H7 (cell line): ENCODE measurements at places on chromosomes 7 and 10.

DNA sequence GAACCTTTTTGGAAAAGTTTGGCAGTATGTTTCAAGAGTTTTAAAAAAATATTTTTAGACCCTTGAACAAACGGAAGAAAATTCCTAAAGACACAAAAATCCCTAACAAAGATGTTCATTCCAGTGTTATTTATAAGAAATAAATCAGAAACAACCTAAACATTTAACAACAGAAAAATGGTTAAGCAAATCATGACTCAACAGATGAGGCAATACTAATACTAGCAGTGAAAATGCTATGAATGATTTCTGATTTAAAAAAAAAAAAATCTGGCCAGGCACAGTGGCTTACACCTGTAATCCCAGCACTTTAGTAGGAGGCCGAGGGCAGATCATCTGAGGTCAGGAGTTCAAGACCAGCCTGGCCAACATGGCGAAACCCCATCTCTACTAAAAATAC lies 61.0 kb downstream of the ARHGAP12 start:
- no peak for DNase-seq

DNA sequence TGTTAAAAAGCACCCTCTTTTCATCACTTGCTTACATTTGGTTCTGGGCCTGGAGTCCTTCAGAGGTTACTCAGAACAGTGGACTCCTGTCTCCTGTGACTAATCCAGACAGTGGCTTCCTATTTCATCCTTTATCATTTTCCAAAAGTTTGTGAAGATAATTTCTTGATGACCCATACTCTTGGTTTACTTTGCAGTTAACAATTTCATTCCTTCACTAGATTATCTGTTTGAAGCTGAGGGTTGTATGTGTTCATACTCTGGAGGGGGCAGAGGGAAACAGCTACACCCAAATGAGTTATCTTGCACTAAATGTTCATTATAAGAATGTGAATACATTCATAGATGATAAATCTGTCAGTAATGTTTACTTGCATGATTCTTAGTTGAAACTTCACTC lies 124.7 kb downstream of the ZNF248 start:
- no peak for DNase-seq

GRCh38 chr7:42502022-42502421 lies 265.0 kb upstream of the GLI3 start:
- DNase-seq = no peak

DNA sequence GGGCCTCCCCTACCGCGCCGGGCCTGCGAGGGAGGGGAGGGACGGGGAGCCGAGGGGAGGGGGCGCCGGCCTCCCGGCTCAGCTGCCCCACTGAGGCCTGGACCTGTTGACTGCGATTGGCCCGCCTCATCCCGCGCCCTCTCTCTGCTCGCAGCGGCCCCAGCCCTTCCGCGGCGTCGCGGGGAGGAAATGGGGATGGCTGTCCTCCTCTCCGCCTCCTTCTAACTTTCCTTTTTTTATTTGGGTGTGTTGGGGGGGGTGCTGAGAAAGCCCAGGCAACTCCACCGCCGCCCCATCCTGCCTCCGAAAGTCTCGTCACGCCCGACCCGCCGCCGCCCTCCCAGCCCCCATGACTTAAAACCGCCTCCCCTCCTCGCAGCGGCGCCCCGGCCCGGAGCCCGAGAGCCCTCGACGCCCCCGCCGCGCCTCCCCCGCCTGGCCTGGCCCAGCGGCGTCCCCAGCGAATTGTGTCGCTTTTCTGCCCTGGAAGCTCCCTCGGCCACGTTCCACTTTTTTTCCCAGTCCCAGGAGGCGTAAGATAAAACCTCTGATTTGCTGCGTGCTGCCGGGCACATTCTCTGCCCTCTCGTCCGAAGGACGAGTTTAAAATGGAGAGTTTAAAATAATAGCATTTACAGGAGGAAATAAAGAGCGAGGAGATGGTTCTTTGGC lies 842 bp upstream of the SKIDA1 start:
- no peak for DNase-seq

GRCh38 chr10:106911096-106911495 lies 253.4 kb downstream of the SORCS1 start:
- DNase-seq = no peak

- DNase-seq = peak; percentile 55
Measured at GRCh38 chr10:113557903-113558321, 5.1 kb downstream of the HABP2 start.

GRCh38 chr7:44048031-44048795 lies 3.7 kb downstream of the DBNL start:
- no peak for DNase-seq

- DNase-seq = no peak
Measured at GRCh38 chr7:77765906-77766800, 32.1 kb downstream of the TMEM60 start.

DNA sequence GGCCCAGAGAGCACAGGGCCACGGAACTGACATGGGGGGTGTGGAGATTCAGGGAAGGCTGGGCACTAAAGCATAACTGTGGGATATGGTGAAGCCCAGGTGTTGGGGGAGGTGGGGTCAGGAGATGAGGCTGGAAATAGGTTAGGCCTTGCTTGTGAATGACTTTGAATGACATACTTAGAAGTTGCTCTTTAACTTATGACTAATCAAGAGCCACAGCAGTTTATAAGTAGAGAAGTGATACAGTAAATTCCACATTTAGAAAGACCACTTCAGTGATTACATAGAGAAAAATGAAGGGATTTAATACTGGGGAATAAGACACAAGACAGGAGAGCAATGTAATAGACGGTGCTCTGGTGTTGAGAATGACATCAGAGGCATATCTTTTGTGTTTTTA lies 120.8 kb upstream of the SEC61G start:
- DNase-seq = no peak

DNA sequence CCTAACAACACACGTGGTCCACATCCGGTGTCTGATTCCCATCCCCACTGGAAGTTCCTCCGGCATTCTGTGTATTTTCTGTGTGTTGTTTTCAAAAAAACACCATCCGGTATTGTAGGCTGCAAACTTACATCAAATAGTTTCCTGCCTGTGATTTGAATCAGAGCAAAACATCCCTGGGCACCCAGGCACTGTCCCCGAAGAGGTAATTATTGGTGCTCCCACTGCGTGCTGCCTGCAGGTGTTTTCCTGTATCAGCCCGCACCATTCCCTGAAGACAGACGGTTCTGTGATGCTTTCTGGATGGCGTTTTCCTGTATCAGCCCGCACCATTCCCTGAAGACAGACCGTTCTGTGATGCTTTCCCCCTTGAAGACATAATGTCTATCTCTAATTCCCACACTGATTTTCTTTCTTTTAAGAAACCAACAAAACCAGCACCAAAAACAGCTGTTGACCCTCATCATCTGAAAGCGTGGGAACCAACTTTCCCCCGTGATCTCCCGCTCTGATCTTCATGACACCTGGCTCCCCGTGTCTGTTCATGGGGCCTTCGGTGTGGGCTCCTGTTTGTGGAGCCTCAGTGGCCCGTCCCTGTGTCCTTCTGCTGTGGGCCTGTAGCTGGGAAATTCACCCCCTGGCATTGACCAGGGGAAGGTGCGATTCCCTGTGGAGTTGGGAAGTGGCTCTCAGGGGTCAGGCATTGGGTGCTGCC lies 205.3 kb downstream of the ADARB2 start:
- no peak for DNase-seq

- DNase-seq = peak; percentile 70
Measured at GRCh38 chr10:63977329-63977923, 456.2 kb downstream of the REEP3 start.

GRCh38 chr10:99444383-99445045 lies 14.1 kb upstream of the GOT1 start:
- no peak for DNase-seq

DNA sequence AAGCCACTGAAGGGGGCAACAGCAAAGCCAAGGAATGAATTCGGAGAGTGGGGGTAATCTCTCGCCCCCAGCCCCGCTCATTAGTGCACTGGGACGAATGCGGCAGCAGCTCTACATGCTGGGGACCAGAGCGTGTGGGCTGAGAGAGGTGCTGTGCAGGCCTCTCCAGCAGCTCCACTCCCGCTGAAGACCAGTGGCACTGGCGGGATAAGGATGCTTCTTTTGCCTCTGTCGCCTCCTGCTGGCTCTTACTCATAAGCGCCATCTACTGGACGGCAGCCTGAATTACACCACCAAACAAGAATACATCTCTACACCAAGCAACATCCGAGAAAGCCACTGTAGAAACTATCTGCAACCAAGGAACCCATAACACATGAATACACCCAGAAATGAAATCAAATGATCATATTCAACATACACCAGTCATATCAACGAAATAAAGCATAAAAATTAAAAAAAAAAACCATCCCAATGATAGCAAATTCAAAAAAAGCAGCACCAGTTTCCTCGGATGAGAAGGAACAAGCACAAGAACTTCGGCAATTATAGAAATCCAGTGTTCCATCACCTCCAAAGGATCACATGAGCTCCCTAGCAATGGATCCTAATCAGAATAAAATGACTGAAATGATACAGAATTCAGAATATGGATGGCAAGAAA lies 79.0 kb upstream of the TMEM168 start:
- peak; percentile 45 for DNase-seq

GRCh38 chr10:34599026-34599795 lies 215.9 kb downstream of the PARD3 start:
- no peak for DNase-seq

- DNase-seq = peak; percentile 43
Measured at GRCh38 chr10:53786236-53786900, 1013.8 kb upstream of the MBL2 start.

DNA sequence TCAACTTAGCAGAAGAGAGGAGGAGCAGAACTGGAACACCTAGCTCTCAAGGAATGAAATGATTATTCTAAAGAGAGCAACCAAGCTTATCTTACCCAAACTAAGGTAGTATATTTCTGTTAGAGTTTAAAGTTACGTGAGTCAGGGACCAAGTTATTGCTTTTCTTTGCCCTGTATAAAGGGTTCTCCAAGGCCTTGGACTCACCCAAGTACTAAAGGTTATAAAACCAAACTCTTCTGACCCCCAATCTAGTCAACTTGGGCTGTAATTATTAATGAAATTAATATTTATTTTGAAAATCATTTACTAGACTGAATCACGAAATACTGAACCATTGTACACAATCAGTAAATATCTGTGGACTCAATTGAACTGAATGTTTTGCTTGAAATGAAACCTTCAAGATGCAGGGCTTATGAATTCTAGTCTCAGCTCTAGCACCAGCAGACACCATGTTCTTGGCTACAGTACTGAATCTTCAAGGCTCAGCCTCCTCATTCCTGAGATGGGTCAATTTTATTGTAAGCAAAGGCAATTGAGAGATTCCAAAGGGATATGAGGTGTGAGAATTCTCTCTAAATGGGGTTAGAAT lies 1.8 kb upstream of the CYP2C19 start:
- no peak for DNase-seq
